Smooth muscle cell of the brain vasculature (primary cell): ENCODE measurements at places on chromosomes 16 and 17.

DNA sequence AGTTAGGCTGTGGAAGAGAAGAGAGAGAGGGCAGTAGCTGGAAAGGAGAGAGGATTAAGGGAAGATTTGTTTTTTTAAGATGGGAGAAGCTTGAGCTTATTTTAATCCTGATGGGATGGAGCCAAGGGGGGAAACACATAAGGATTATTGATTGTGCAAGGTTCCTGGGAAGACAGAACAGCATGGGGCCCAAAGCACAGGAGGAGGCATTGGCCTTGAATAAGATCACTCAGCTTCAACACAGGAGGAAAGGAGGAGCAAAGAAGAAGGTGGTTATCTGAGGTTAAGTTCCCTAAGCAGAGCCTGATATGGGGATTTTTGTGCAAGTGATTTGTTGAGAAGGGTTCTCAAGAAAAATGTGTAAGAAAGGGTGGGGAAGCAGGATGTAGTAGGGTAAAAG lies 169.8 kb downstream of the ABCC12 start:
- no peak for DNase-seq

DNA sequence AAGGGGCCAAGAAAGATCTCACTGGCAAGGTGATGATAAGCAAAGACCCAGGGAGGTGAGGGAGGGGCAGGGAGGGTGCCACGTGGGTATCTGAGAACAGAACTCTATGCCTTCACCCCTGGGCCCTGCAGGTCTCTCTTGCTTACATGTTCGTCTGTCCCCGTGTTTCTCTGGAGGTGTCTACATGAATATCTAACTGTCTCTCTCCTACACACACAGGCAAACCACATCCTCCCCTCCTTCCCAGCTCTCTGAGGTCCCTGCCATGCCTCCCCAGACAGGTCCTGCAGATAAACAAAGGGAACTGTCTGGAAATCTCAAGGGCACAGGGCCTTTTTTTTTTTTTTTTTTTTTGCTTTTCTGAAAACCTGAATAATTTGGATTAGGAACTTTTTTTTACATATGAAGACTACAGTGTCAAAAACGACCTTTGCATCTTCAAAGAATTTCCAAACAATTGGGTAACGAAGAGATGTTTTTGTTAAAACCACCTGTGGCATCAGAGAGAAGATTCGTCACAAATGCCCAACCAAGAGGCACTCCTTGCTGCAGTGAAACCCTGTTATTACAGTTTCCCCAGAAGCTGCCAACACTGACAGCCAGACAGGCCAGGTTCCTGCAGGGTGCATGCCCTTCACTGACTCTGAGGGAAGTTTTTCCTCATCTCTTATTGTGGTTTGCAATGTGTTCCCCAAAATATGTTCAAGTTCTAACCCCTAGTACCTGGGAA lies 17.8 kb downstream of the PLLP start:
- no peak for DNase-seq

GRCh38 chr17:40382251-40382650 lies 17.7 kb upstream of the GJD3 start:
- DNase-seq = no peak

DNA sequence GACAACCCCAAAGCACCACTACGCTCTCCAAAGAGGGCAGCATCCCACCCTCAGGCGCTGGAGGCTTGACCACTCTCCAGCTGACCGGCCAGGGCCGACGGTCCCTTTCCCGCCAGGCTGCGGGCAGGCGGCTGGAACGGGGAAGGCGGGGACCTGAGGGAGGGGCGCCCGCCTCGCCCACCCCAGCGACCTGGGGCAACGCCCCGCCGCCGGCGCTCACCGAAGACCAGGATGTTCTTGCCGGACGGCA lies 431 bp downstream of the DYNC1LI2 start:
- DNase-seq = no peak

DNA sequence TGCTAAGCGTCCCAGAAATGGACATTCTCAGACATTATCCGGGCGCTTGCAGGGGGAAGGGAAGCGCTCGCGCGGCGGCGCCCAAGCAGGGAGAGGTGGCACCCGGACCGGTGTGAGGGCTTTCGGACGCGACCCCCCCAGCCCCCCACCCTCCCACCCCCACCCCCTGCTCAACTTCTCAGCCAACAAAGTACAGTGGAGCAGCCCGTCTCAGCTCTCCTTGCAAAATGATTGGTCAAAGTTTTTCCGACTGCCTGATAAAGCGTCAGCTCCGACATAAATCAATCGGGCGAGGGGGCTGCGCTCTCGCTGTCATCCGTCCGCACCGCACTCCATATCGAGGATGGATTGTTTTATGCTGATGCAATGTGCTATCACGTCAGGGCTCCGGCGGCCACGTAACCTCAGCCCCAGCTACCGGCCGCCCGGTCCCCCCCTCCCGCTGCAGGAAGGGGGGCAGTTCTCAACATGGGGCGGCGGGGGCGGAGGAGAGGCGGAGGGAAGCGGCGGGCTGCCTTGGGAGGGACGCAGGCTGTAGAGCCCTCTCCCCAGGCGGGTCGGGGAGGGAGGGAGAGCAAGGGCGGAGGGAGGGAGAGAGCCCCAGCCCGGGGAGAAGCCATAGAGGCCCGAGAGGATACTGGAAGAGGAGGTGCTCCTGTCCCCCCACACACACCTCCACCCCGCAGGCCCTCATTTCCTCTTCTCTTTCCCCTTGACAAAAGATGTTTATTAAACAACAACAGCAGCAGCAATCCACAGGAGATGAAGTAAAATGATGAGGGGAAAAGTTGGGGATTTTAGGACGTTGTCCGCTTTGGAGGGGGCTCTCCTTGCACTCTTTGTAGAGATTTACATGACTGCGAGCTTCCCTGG lies at the start of gene HOXB9:
Gene HOXB9 (minus strand): TSS at position 114 of the 873 bp plus-strand sequence. CDS start 89 bp downstream, at position 25.
- no peak for DNase-seq

DNA sequence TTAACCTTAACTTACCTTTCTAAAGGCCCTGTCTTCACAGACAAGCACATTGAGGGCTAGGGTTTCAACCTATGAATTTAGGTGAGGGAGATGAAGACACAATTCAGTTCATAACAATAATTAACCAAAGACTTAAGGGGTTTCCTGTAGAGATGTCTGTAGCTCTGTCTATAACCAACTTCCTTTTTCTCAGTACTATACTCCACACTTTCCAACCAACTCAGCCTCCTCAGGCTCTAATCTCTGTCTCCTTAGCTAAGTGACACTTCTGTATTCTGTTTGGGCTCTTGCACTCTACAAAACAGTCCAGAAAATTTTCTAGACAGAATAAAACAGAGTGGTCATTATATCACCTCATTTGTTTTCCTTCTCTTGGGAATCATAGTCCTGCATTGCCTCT lies 25.8 kb downstream of the CAPNS2 start:
- DNase-seq = no peak

- no peak for DNase-seq
These were observed 76.5 kb upstream of the TNRC6C start for GRCh38 chr17:77882040-77882439.

GRCh38 chr17:82487910-82488309 lies 29.4 kb downstream of the NARF start:
- no peak for DNase-seq

GRCh38 chr17:45908460-45908859 lies 14.1 kb downstream of the MAPT start:
- DNase-seq = no peak

DNA sequence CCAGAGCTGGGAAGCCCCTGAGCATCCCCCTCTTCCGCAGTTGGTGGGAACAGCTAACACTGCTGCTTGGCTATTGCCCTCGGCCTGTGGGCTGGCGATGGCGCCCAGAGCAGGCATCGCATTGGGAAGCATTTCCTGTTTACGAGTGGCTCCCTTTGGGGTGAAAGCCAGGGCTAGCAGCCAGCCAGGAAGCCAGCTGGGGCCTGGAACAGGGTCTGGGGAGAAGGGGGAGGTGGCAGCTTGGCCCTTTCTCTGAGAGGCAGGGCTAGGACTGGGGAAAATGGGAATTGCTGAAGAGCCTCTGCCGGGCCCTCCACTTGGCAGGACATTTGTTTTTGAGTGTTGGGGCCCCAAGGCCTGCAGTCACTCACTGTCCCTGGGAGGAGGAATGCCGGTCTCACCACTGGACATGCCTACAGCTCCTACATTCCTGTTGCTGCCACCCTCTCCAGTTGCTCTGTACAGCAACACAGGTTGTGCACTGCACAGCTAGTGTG lies 2.4 kb upstream of the MTSS2 start:
- DNase-seq = no peak

GRCh38 chr17:39926588-39927100 lies 757 bp downstream of the ORMDL3 start:
- no peak for DNase-seq

DNA sequence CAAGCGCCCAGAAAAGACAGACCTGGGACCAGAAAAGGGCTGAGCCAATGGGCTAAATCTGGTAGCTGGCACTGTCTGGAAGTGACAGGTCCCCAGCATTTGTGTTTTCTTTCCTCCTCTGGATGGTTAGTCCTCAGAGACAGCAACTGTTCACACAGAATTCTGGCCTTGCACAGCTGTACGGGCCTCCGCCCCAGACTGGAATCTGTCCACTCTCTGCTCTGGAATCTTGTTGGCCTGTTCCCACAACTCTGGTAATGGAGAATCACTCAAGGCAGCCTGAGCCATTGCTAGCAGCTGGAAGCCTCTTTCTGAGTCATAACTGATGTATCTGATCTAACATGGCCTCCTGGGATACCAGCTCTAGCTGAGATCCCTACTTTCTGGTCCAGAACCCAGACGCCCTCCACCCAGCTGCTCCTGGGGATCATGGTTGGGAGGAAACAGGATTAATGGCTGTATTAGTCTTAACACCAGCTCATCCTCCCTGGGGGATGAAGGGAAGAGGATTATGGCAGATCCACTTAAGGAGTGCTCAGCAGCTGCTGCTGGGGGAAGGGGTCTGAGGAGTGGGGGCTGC lies 9.1 kb downstream of the ZNF668 start:
- peak; percentile 66 for DNase-seq

- no peak for DNase-seq
These were observed 18.4 kb downstream of the TRPV1 start for GRCh38 chr17:3590768-3591167.

DNA sequence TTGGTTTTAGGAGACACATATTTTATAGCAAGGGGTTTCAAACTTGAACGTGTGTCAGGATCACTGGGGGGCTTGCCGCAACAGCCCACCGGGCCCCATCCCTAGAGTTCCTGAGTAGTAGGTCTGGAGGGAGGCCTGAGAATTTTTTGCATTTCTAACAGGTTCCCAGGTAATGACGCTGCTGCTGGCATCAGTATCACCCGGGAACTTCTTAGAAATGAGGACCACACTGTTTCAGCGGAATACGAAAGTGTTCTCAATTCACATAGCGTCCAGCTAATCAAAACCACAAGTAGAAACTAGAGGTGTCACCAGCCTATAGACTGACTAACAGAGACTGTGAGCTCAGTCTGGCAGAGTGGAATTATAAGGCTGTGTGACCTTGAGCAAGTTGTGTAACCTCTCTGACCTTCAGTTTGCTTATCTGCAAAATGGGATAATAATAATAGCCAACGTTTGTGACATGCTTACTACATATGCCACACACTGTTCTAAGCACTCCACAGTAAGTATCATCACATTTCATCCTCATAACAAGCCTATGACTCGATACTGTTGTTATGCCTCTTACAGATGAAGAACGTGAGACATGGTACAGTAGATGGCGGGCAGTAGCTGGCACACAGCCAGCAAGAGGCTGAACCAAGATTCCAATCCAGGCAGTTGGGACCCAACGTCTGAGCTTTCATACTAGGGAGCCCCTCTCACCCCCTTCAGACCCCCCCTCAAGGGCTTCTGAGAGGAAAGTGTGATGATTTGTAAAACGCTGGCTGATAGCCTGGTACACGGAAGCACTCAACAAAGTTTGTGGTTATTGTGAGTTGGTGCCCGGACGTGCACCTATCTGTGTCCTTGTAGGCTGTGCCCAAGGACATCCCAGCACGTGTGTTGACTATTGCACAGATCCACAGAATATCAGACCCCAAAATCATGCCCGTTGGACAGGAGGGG lies 4.6 kb upstream of the ICAM2 start:
- no peak for DNase-seq

DNA sequence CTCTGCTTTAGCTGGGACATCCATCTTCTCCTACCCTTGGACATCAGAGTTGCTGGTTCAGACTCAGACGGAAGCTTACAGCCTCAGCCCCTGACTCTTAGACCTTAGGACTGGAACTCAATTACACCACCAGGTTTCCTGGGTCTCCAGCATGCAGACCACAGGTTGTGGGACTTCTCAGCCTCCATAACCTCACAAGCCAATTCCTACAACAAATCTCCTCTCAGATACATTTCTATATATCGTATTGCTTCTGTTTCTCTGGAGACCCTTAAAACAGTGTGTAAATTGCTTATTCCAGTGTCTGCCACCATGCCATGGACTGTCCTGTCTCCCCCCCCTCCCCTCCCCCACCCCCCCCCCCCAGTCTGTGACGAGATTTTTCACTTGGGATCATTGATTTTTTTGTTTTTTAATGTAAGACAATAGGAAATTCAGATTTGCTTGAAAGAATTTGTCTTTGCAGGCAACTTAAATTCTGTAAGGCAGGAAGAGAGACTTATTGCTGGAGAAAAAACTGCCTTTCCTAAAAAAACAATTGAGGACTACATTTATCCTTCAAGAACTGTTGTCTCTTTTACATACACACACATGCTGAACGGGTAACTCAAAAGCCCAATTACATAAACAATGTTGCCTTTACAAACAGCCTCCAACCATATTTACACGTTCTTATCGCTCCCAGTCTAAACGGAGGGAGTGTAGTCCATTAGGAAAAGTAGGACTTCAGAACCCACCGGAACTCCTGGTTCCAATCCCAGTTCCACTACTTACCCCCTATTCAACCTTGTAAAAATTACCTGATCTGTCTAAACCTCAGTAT lies 39.9 kb downstream of the TEKT5 start:
- DNase-seq = no peak

DNA sequence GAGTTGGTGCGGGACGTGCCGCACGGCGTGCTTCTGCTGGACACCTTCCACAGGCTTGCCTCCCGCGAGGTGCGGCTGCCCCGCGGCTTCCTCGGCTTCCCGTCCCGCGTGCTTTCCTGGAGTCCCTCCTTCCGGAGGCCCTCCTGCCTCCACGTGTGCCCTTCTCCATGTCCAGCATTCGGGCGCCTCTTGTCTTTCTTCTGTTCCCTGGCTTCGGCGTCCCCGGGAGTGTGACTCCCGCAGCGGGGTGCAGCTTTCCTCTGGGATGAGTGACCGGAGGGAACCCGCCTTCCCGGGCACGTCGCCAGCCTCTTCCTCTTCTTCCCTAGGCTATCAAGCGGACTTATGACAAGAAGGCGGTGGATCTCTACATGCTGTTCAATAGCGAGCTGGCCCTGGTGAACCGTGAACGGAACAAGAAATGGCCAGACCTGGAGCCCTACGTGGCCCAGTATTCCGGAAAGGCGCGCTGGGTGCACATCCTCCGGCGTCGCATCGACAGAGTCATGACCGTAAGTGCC lies 23.0 kb downstream of the DNAH2 start:
- no peak for DNase-seq

- no peak for DNase-seq
These were observed 208.5 kb downstream of the STX8 start for GRCh38 chr17:9367156-9367555.

DNA sequence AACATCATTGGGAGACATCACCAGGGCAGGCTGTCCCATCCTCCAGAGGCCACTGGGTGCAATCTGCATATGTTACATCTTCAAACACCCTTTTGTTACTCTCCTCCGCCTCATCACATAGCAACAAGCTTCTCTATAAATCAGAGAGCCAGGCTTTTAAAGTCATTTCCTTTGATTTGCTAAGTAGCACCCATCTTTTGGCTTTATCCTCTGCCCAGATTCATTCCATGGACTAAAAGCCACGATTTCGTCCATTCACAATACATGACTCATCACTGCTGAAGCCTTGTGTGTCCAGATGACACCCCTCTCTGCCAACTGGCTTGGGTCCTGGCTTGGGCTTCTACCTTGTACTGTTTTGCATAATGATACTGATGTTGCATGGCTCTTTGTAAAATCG lies 2.0 kb upstream of the KRT38 start:
- no peak for DNase-seq
